ENCODE measurements at places on chromosomes 16 and 17.

DNA sequence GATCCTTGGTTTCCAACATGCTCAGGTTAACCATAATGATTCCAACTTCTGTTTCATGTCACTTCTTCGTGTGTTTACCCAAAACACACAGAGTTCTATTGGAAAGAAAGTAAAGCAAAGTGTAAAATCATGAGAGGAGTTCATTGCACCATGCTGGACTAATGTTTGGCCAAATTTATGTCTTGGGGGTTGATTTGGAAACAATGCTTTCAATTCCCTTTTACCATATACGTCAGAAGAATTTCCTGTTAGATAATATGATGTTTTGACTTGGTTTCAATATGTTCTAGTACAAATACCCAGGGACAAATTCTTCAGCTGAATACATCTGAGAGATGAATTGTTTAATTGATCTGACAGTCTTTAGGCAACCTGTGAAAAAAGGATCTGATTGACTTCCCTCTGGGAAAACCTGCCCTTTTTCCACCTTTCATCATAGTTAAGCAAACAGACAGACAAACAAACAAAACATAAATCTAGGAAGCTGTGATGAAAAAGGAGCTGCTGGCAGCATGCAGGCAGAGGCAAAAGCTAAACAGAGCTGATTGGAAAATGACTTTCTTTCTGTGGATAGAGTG is 26.0 kb upstream of the MPHOSPH6 start:
- DNase-seq: no peak

GRCh38 chr17:61167075-61167474 is 232.6 kb upstream of the TBX2 start:
- DNase-seq: no peak

DNA sequence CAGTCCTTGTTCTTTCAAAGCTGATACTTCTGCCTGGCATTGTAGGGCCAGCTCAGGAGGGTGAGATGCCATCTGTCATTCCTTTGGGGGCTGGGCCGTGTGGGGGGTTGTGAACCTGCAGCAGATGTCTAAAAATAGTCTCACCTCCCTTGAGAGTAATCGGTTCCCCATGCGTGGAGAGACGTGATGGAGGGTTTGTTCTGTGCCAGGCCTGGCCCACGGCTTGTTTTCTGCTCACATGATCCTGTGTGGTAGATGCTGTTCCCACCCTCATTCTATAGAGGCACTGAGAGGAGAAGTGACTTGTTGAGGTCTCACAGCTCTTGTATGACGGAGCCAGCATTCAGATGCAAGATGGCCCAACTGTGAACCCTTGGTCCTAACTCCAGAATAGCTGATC is 4.6 kb downstream of the IRF8 start:
- no peak for DNase-seq

DNA sequence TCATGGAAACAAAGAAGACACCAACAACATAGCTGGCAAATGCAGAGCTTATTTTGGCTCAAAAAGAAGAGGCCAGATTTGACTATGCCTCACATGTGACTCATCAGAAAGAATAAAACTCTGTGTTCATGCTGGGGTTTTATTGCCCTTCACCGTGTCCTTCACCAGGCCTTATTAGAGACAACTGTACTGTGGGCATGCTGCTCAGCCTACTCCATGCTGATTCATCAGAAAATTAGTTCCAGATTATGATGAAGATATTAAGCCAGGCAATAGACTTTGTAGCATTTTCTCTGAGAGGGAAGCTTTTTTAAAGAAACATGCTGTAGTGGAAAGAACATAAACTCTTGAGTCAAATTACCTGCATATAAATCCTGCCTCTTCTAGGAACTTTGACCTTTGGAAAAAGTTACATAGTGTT is 89.8 kb downstream of the CYB561 start:
- DNase-seq: no peak

GRCh38 chr17:21173543-21173942 is 40.4 kb downstream of the TMEM11 start:
- no peak for DNase-seq

- peak; percentile 12 for DNase-seq
Measured at GRCh38 chr16:46949241-46949892, 24.1 kb downstream of the DNAJA2 start.

DNA sequence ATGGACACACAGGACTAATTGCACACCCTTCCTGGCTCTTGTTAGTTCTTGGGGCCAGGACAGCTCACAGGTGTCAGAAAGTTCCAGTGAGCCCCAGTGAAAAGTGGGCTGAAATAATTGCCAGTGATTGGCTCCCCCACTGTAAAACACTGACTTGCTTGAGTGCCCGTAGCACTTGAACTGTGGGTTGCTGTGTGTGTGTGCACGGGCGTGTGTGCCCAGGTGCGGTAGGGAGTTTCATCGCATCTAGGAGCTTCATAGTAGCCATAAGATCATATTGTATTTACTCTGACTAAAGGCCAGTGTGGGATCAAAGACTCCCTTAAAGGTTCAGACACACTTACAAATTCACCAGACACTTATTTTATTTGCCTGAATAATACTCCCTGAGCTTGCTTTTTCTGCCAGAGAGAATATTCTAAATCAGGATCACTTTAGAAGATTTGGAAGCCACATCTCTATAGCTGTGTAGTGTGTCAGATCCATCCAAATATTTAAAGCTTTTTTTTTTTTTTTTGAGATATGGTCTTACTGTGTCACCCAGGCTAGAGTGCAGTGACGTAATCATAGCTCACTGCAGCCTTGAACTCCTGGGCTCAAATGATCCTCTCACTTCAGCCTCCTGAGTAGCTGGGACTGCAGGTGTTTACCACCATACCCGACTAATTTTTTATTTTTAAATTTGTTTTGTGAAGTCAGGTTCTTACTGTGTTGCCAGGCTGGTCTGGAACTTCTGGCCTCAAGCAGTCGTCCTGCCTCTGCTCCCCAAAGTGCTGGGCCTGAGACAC is 11.4 kb downstream of the UNK start:
- no peak for DNase-seq

DNA sequence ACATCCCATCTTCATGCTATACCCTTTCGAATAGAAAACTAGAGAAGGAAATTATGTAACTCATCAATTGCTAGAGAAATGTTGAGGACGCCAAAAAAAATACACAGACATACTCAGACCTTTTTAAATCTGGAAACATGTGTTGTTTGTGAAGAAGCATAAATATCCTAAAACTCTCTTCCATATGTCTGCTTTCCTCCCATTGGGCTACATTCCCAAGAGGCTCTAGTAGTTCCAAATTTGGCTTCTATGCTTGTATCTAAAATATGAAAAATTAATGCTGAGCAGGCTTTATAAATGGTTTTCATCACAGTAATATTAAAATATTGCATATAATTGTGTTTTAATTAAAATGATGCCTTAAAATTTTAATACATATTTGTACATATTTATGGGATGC is 297.9 kb upstream of the PSMD7 start:
- no peak for DNase-seq
